ENCODE measurements at places on chromosomes 3 and 15. TPM values are rescaled to one million over a fixed set of nuclear protein-coding genes. Genes with fewer than 3 reads are reported as not detected.

CCR9 gene
- total RNA-seq = not detected

DNA sequence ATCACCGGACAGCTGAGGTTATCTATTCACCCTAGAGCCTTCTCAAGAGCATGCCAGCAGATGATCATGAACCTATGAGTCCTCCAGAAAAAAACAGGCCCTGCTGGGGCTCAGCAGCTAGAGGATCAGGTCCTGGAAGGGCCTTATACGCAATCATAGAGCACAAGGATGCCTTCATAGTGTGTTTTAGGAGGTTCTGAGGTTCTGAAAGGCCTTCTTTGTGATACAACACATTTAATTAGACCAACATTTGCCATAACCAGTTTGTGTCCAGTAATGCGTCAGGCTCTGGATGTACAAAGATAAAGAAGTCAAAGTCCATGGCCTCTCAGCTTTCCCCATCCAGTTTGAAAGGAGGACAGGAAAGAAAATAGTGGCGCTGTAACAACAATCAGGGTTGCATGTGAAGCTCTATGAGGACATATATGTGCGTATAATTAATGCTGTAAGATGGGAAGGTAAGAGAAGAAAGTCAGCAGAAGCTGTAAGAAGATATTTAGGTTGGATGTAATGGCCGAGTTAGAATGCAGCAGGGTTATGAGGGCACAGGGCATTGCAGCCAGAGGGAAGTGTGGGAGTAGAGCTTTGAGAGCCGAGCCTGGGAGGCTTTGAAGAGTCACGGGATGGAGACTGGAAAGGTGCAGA, 302.6 kb upstream of the TBL1XR1 start:
- no peak for DNase-seq
- H3K27me3 ChIP-seq = no peaks in the 10 kb centered on the region
- H3K36me3 ChIP-seq = no peaks in the 10 kb centered on the region
- no peak overlapping the region for H3K27ac ChIP-seq

DNA sequence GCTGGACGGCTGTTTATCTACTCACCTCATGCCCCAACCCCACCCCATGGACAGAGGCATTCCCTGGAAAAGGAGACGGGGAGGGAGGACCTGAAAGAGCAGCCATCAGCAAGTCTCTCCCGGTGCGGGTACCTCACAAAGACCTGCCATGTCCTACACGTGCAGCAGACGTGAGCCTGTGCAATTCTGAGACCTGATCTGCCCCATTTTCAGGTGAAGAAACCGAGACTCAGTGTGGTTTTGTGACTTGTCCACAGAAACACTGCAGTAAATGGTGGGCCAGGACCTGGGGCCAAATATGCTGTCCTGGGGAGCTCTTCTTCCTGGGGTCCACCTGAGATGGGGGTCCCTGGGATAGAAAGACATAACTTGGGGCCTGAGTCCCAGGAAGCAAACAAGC, 137.0 kb upstream of the LINGO1 start:
- H3K36me3 ChIP-seq = no peaks in the 10 kb centered on the region
- peaks cover 34% of the 10 kb centered on the region for H3K27me3 ChIP-seq
- H3K27ac ChIP-seq = no peak overlapping the region
- no peak for DNase-seq
- no peak overlapping the region for H3K4me3 ChIP-seq

LHFPL4 gene
- not detected for total RNA-seq

GRCh38 chr3:33883951-33884561, 85.6 kb downstream of the PDCD6IP start:
- H3K36me3 ChIP-seq = no peaks in the 10 kb centered on the region
- H3K4me3 ChIP-seq = no peak overlapping the region
- H3K27ac ChIP-seq = no peak overlapping the region
- H3K27me3 ChIP-seq = peaks cover 10% of the 10 kb centered on the region

DNA sequence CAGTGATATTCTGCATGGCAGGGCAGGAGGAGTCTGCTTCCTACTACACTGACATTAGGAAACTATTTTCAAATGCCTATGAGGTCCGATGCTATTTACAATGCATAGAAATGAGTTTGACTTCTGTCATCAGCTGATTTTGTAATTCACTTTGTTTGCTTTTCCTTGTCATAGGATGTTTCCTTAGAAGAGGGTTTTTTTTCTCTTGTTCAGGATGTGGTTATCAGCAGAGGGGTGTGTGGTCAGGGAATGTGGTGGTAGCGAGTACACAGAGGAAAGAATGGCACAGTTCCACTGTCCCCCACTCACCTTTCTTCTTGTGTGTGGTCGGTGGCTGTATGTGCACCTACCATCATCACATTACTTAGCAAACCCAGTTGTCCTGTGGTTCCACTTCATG, 231.5 kb downstream of the LRTM1 start:
- H3K4me1 ChIP-seq = no peaks in the 10 kb centered on the region
- DNase-seq = no peak
- no peak overlapping the region for H3K27ac ChIP-seq
- no peaks in the 10 kb centered on the region for H3K36me3 ChIP-seq

DNA sequence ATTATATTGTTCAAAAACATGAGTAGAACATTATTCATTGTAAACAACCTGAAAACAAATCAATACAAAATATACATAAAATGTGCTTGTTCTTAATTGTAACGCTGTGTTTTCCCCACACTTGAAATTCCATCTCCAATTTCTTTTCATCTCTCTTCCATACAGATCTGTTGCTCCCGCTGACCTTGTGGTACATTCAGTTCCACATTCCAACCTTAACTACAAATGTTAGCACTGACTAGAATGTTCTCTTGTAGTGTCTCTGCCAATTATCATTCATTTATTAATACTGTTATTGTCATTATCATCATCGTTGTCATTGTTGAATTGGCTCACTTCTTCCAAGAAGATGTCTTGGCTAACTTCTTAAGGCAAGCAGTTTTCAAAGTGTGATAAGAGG, 65.7 kb downstream of the NLGN1 start:
- H3K36me3 ChIP-seq = peaks cover 4% of the 10 kb centered on the region
- DNase-seq = no peak
- no peaks in the 10 kb centered on the region for H3K27me3 ChIP-seq
- H3K4me1 ChIP-seq = no peaks in the 10 kb centered on the region
- no peak overlapping the region for H3K27ac ChIP-seq

AGTR1 gene
- total RNA-seq = not detected

C3orf62 gene
- total RNA-seq = 18.1 TPM

GRCh38 chr3:31980530-31981205, 394 bp downstream of the OSBPL10 start:
- peaks cover 46% of the 10 kb centered on the region for H3K27me3 ChIP-seq
- peak overlapping the region; percentile 61 for H3K4me3 ChIP-seq
- H3K27ac ChIP-seq = no peak overlapping the region
- no peak for DNase-seq
